ENCODE measurements at places on chromosomes 2 and 18. TPM values are rescaled to one million over a fixed set of nuclear protein-coding genes. Genes with fewer than 3 reads are reported as not detected.

TSPYL6 gene
- total RNA-seq, result not detected

DNA sequence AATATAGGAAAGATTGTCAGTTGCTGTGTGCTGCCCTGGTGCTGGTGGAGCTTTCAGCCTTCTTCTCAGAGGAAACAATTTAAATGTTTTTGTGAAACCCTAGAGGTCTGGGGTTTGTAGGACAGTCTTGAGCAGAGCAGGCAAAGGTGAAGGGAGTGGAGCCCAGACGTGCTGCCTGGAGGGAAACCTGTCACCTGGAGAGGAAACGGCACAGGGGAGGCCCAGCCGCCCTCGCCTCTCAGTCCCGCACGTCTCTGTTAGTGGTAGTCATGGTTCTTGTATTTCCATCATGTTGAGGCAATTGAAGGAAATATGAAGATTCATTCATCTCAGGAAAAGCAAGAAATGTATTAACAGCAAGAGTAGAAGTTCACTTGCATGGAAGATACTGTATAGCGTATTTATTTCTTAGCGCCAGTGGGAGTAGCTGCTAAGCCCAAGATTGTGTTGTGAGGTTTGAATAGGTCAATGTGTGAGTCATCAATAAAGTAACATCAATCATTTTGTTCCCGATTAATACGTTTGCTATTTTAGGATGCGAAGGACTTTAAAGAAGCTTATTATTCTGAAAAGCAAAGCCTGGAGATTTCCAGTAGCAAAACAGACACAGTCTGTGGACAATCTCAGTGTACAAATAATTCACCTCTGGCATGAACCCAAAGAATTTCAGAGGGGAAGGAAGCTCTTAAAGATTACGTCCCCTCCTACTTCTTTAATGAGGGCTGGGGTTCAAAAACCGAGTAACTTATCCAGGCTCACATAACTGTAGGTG is 70.4 kb downstream of the LRRFIP1 start:
- H3K4me1 ChIP-seq, result peaks cover 64% of the 10 kb centered on the region
- DNase-seq, result no peak
- no peak overlapping the region for H3K27ac ChIP-seq

GRCh38 chr2:67776276-67776675 is 286.5 kb downstream of the C1D start:
- no peaks in the 10 kb centered on the region for H3K27me3 ChIP-seq
- DNase-seq, result no peak
- H3K27ac ChIP-seq, result no peak overlapping the region
- H3K36me3 ChIP-seq, result no peaks in the 10 kb centered on the region
- no peak overlapping the region for H3K4me3 ChIP-seq

- DNase-seq, result no peak
- H3K36me3 ChIP-seq, result peaks cover 46% of the 10 kb centered on the region
- no peaks in the 10 kb centered on the region for H3K27me3 ChIP-seq
- H3K27ac ChIP-seq, result no peak overlapping the region
- no peak overlapping the region for H3K4me3 ChIP-seq
These were observed 99.6 kb downstream of the TMEM247 start for GRCh38 chr2:46578961-46579360.

- no peak overlapping the region for H3K27ac ChIP-seq
- no peaks in the 10 kb centered on the region for H3K27me3 ChIP-seq
- H3K4me3 ChIP-seq, result no peak overlapping the region
- H3K36me3 ChIP-seq, result no peaks in the 10 kb centered on the region
- DNase-seq, result peak; percentile 63
These were observed 29.4 kb upstream of the RTTN start for GRCh38 chr18:70234667-70235459.

- H3K27ac ChIP-seq, result no peak overlapping the region
- no peak for DNase-seq
- H3K27me3 ChIP-seq, result no peaks in the 10 kb centered on the region
- H3K36me3 ChIP-seq, result no peaks in the 10 kb centered on the region
- H3K4me1 ChIP-seq, result no peaks in the 10 kb centered on the region
These were observed 23.4 kb downstream of the LCLAT1 start for GRCh38 chr2:30470426-30470825.

DNA sequence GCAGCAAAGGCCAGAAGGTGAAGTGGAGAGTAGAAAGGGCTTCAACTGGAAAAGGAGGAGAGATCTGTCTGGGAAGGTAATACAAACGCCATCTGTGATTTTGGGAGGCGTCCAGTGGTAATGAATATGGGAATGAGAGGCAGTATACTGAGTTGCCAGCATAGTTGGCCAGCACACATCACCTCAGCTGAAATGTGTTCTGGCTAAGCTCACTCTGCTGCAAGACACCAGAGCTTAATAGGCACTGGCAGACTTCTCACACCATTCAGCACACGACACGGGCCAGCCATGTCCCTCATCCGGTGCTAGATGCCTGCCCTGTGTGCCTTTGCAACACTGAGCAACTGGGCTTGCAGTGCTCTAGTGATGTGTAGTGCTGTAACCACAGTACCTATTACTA is 277.1 kb downstream of the PIEZO2 start:
- DNase-seq, result no peak
- H3K36me3 ChIP-seq, result no peaks in the 10 kb centered on the region
- H3K4me1 ChIP-seq, result no peaks in the 10 kb centered on the region
- peaks cover 3% of the 10 kb centered on the region for H3K27me3 ChIP-seq

SPHKAP gene
- not detected for total RNA-seq

GRCh38 chr2:194465641-194466040 is 1191.4 kb upstream of the SLC39A10 start:
- H3K27ac ChIP-seq, result no peak overlapping the region
- H3K4me3 ChIP-seq, result no peak overlapping the region
- DNase-seq, result no peak
- H3K36me3 ChIP-seq, result no peaks in the 10 kb centered on the region
- no peaks in the 10 kb centered on the region for H3K27me3 ChIP-seq
- no peaks in the 10 kb centered on the region for H3K4me1 ChIP-seq

DNA sequence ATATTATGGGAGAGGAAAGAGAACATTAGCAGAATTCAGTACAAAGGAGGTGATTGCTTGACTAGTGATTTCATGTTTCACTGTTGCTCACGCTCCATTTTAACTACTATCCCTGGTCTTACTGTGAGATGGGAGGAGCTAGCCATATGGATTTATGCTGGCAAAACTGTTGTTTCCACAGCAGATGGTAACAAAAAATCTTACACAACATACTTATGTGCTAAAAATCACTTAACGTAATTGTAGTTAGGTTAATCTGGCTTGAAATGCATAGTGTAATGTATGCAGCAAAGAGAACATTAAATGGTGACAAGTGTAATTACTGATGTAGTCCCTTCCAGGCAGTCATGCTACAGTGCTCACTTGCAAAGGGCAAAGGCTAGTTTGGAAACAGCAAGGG is 155.6 kb upstream of the LYPD1 start:
- no peak overlapping the region for H3K4me3 ChIP-seq
- H3K27ac ChIP-seq, result no peak overlapping the region
- H3K36me3 ChIP-seq, result no peaks in the 10 kb centered on the region
- no peaks in the 10 kb centered on the region for H3K4me1 ChIP-seq
- no peak for DNase-seq

SLC39A6 gene
- 133 TPM for total RNA-seq

- H3K4me1 ChIP-seq, result peaks cover 14% of the 10 kb centered on the region
- no peaks in the 10 kb centered on the region for H3K27me3 ChIP-seq
- peaks cover 38% of the 10 kb centered on the region for H3K36me3 ChIP-seq
These were observed 19.6 kb downstream of the UGP2 start for GRCh38 chr2:63861220-63861822.

GRCh38 chr2:21590026-21590690 is 466.4 kb downstream of the TDRD15 start:
- H3K36me3 ChIP-seq, result no peaks in the 10 kb centered on the region
- no peaks in the 10 kb centered on the region for H3K4me1 ChIP-seq
- no peaks in the 10 kb centered on the region for H3K27me3 ChIP-seq
- no peak overlapping the region for H3K27ac ChIP-seq

GRCh38 chr2:48026865-48027264 is 120.6 kb upstream of the FBXO11 start:
- H3K36me3 ChIP-seq, result no peaks in the 10 kb centered on the region
- no peak overlapping the region for H3K27ac ChIP-seq
- peaks cover 10% of the 10 kb centered on the region for H3K27me3 ChIP-seq
- DNase-seq, result no peak

HOXD11 gene
- not detected for total RNA-seq

DNA sequence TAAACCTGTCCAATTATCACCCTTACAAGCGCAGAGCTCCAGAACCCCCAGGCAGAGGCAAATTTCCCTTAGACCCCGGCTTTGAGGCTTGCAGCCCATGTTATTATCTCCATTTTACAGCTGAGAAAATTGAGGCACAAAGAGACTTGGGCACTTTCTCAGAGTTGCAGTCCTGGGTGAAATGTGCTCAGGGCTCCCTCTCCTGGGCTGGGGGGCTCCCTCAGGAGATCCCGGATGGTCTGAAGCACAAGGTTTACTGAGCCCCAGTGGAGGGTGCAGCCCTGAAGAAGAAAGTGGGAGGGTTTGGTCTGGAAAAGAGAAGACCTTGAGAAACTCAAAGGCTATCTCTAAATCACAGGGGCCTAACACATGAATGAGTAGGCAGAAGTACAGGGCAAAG is 156.6 kb downstream of the CYRIA start:
- no peaks in the 10 kb centered on the region for H3K36me3 ChIP-seq
- no peak overlapping the region for H3K27ac ChIP-seq
- no peak for DNase-seq
- H3K4me1 ChIP-seq, result no peaks in the 10 kb centered on the region
- H3K27me3 ChIP-seq, result peaks cover 2% of the 10 kb centered on the region

DNA sequence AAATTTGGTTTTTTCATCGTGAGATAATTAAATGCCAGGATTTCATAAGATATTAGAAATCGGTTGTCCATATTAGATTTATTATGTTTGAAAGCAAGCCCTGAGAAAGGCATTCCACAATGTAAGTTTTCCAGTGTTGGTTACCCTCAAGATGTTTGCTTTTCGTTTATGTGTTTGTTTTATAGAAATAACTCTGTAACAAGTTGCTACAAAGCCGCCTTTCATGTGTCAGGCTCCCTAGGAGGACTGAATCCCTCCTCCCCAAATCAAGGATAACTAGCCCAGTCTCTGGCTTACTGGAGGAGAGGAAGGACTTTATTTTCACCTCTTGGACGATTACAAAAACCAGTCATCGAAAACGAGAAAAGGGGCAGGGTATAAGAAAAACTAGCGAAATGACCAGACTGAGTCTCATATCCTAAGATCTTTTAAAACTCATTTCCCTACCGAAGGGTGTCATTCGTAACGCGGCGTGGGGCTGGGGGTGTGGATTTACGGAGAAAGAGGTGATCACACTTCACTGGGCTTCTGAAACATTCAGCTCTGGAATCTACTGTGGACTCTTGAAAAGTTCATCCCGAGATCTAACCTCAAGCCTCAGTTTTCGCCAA is 1.0 kb upstream of the PEX13 start:
- peak overlapping the region; percentile 79 for H3K27ac ChIP-seq
- H3K4me1 ChIP-seq, result peaks cover 19% of the 10 kb centered on the region
- H3K4me3 ChIP-seq, result peak overlapping the region; percentile 81
- H3K36me3 ChIP-seq, result peaks cover 8% of the 10 kb centered on the region

Data from osteoblast (primary cell).